ENCODE measurements at places on chromosomes 2 and 18.

DNA sequence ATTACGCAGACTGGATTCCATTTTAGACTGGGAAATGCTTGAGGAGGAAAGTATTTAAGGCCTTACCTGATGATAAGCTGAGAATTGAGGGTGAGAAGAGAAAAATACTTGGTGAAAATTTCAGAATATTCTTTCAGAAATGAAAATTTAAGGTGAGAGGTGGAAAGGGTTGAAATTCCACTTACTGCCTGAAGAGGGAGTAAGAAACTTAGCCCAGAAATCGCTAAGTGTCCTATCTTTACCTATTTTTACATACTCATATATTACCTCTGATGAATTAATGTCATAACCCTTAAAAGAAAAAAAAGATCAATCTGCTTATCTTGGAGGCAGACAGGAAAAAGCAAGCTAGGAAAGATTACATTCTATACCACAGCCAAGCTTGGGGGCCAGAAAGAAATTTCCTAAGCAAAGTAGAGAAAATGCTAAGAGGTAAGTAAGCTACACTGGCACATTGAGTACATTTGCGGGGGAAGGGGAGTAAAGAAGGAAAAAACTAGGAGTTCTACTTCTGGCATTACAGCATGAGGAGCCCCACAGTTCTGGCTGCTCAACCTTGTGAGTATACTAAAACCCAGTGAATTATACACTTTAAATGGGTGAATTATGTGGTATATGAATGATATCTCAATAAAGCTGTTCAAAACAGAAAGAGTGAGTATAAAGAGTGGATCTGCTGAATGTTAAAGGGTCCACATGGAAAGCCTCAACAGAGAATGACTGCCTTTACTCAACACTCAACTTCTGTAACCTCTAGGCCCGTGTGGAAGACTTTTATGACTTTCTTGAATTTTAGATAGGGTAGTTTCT, 33.8 kb downstream of the SMC6 start:
- no peak for DNase-seq

- no peak for DNase-seq
Observed at GRCh38 chr2:234724850-234725249, 227.0 kb upstream of the SH3BP4 start.

- peak; percentile 90 for DNase-seq
Observed at GRCh38 chr2:37231241-37232130, at the start of the genes CEBPZ and NDUFAF7. CEBPZ (minus strand) TSS chr2:37231596; CDS start chr2:37231567, 29 bp downstream. NDUFAF7 (plus strand) TSS chr2:37231658; CDS start chr2:37231706, 48 bp downstream.

- no peak for DNase-seq
Observed at GRCh38 chr2:102376052-102376591, 20.5 kb downstream of the IL18R1 start.

DNA sequence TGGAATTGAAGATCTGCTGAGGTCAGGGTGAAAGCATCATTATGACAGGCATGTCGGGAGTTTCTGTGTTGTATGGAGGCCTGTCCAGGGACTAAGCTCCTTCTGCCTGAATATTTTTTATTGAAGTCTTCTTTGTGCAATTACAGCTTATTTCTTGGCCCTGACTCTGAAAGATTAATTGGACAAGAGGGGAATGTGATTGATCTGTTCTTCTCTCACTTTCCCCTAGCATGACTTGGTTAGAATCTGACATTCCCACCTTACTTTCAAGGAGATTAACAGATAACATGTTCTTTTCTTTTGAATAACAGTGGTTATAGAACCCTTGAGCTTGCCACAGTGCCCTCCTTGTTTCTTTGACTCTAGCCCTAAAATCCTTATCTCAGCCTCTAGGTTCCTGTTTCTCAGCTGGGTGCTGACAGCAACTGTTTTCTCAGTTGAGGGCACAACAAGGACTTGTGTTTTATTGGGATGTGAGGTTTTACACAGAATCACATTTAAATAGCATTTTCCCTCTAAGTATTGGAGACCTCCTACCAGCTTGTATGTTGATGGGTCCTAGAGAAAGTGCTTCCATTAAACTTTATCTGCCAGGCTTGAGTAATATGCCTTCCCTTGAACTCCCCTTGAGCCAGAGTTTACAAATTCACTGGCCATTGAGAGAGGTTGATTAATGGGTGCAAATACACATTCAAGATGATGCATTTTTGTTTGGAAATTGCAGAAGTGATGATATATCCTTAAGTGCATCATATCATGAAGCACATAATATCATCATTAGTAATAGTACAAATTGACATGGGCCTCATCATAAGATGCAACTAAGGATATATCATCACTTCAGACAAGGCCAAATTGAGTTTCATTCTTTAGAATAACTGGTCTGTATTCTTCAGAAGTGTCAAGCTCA, 12.5 kb downstream of the TTLL4 start:
- DNase-seq: no peak

DNA sequence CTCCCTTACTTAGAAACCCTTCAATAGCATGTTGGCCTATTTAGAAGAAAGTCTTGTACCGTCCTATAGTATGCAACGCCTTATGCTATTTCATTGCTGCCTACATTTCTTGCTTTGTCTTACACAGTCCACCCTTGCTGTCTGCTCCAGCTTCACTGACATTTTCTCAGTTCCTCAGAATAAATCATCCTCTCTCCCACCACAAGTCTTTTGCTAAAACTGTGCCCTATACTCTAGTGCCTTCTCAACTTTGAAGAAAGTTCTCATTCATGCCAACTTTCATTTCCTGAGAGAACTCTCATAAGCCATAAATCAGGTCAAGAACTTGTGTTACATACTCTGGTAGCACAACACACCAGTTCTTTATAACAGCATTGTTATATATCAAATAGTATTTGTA, 54.3 kb upstream of the COL3A1 start:
- no peak for DNase-seq

- DNase-seq: no peak
Observed at GRCh38 chr2:8234757-8235374, 447.0 kb upstream of the ID2 start.

GRCh38 chr18:36522509-36522908, 225.0 kb downstream of the FHOD3 start:
- DNase-seq: no peak

DNA sequence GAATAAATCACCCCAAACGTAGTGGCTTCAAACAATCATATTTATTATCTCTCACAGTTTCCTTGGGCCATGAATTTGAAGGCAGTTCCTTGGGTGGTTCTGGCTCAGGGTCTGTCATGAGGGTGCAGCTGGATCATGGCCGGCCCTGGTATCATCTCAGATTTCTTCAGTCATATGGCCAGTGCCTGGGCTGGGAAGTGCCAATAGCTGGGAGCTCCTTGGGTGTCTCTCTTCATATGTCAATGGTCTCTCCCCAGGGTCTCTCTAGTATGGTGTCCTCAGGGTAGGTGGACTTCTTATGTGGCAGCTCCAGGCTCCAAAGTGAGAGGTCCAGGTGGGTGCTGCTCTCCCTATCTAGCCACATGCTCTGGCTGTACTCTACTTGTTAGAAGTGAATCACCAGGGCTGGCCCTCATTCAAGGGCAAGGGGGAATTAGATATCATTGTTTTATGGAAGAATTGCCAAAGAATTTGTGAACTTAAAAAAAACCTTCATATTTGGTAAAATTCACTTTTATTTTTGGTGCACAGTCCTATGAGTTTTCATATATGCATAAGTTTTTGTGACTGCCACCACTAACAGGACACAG, 15.4 kb downstream of the FHOD3 start:
- DNase-seq: no peak

DNA sequence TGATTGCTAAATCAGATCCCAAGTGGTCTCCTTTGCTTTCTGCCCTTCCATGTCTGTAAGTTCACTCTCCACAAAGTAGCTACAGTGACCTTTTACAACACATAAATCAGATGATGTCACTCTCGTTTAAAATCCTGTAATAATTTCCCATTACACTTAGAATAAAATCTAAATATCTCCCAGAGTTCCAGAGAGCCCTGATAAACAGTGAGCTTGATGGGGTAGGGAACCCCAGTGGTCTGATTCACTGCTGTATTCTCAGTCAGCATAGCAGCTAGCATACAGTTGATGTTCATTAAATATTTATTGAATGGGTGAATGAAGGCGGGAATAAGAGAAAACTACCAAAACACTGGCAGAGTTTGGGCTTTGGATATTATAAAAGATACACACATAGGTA, 117.7 kb downstream of the ZAP70 start:
- no peak for DNase-seq

- DNase-seq: no peak
Observed at GRCh38 chr18:45282101-45282812, 333.0 kb upstream of the SLC14A2 start.

DNA sequence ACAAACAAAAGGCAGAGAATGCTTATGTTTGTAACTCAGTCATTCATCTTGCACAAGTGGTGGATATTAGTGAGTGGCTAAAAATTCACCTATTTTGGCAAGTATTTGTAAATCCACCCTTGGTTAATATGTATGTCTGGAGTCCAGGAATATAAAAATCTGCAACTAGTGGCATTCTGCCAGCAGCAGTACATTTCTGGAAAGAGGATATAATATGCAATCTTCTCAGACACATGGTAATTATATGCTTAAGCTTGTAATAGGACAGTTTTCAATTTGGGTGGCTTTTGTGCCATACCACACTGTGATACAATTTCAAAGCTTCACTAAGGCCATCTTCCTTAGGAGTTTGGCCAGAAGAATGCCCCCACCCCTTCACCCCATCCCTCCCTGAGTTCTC, 693.3 kb downstream of the MBD2 start:
- DNase-seq: no peak

GRCh38 chr2:32652555-32653209, 24.8 kb downstream of the TTC27 start:
- DNase-seq: no peak

DNA sequence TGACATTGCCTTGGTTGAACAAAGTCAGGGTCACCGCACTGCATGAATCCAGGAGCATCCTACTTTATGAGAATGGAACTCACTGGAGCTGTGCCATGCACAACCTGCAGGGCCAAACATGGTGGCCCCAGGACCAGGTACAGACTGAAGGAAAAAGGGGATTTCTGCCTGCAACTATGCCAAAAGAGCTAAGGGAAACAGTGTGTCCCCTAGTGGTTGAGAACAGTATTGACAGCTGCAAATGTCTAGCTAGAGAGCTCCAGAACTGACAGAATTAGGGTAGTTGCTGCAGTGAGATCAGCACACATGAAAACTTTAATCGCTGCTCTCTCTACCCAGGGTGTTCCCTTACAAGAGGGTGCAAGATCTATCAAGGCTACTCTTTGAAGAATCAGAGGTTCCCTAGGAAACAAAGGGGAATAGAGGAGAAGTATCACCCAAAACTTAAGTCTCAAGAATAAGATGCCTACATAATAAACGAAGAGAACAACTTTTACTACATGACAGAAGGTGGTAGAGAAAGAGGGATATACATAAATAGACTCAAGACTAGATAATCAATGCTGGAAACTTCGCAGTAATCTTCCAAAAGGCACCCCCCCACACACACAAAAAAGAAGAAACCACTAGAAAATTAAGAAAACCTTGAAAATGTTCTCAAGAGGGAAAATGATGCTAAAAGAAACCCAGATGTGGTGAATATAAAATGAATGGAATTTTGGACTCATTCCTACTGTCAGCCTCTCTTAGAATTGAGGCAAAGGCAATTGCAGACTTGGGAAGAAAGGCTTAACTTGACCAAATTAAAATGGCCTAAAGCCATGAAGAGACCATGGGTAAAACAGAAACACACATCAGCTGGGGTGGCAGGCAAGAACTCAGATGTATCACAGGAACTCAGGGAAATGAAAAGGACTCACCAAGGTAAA, 43.6 kb upstream of the IHH start:
- DNase-seq: no peak

DNA sequence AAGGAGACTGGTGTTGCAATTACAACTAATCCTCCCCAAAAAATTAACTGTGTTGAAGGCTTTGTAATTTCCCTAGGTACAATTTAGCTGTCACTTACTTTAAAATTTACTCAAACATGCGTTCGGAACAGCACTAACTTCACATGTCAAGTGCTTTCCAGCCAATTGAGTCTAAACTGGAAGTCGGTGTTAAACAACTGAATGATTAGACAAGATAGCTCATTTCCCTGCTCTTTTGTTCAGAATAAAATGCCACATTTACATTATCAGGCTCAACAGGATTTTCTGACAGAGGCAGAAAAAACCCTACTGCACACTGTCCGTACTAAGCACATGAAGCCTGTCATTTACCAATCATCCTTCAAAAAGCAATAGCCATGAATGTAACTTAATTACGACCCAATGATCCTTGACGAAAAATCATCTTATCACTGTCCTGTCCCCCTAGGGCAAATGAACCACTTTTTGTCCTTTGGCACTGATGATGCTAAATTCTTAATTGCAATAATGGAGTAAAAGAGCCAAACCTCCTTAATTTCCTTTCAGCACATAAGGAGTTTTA, 56.0 kb downstream of the LRPPRC start:
- no peak for DNase-seq

DNA sequence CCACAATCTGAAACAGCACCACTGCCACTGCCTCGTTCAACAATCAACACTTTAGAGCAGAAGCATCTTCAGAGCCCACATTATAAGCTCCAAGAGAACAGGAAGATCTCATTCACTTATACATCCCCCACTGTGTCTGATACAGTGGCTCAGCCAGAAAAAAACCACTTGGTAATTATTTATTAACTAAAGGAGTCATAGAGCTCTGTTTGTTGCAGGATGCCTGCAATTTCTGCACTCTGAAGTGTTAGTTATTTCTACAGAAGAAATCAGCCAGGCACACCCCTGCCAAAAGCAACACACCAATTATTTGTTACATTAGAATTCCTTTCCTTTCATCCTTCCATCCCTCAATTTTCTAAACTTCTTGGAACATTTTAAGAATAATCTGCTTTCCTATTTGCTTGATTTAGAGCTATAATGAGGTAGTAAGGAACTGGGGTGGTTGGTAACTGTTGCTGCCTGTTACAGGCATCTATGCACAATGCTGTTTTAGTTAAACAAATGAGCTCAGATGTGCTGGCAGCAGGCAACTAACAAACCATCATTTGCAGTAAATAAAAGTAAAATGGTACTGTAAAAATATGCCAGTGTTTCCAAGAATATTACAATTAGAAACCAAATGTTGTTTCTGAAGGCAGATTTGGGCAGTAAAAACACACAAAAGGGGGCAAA, 59.9 kb downstream of the DYM start:
- DNase-seq: no peak

- DNase-seq: no peak
Observed at GRCh38 chr2:1650085-1650872, 94.0 kb downstream of the PXDN start.

- no peak for DNase-seq
Observed at GRCh38 chr2:235105821-235106359, 154.1 kb downstream of the SH3BP4 start.

GRCh38 chr2:190841707-190842505, 38.7 kb upstream of the GLS start:
- no peak for DNase-seq

- DNase-seq: peak; percentile 22
Observed at GRCh38 chr2:170324640-170325046, 146.7 kb downstream of the MYO3B start.

- peak; percentile 9 for DNase-seq
Observed at GRCh38 chr2:113965644-113966043, 75.8 kb downstream of the ACTR3 start.

GRCh38 chr2:3466482-3466863, 52.9 kb downstream of the ADI1 start:
- no peak for DNase-seq

- DNase-seq: no peak
Observed at GRCh38 chr2:224429441-224429810, 27.5 kb upstream of the FAM124B start.
